ENCODE measurements at places on chromosomes 7 and 10. TPM values are rescaled to one million over a fixed set of nuclear protein-coding genes. Genes with fewer than 3 reads are reported as not detected.

CTTNBP2 gene
- 0.33 TPM for total RNA-seq

ALDH18A1 gene
- 47.5 TPM for total RNA-seq

FAM131B gene
- 0.65 TPM for total RNA-seq

TFEC gene
- not detected for total RNA-seq

HMX3 gene
- not detected for total RNA-seq

ARHGEF35 gene
- total RNA-seq, result 0.33 TPM

GPR15LG gene
- not detected for total RNA-seq

COL26A1 gene
- total RNA-seq, result 0.36 TPM

PNLIPRP1 gene
- not detected for total RNA-seq

C10orf67 gene
- 0.17 TPM for total RNA-seq

GPR37 gene
- total RNA-seq, result 0.64 TPM

TET1 gene
- 0.72 TPM for total RNA-seq

AGAP9 gene
- total RNA-seq, result 9.2 TPM

CTAGE4 gene
- total RNA-seq, result not detected

CLRN3 gene
- total RNA-seq, result not detected

FAM180A gene
- total RNA-seq, result not detected

DPY19L1 gene
- total RNA-seq, result 49.0 TPM

NIPSNAP2 gene
- 42.8 TPM for total RNA-seq

GNGT1 gene
- not detected for total RNA-seq

BICC1 gene
- 17.7 TPM for total RNA-seq

OR2A7 gene
- total RNA-seq, result not detected

DRGX gene
- total RNA-seq, result not detected

ZNF655 gene
- total RNA-seq, result 56.4 TPM

SLC29A4 gene
- total RNA-seq, result 8.9 TPM

TMEM213 gene
- not detected for total RNA-seq

GRID1 gene
- total RNA-seq, result 0.32 TPM

ZNF425 gene
- 1.7 TPM for total RNA-seq

CPVL gene
- total RNA-seq, result 0.55 TPM

LRRC61 gene
- 0.20 TPM for total RNA-seq

UCN3 gene
- not detected for total RNA-seq
